ENCODE measurements at places on chromosomes 1 and 21.
A peak's percentile ranks its signal among the peaks of the same experiment; 100 is the strongest.

GRCh38 chr1:230270185-230270558, 156.0 kb downstream of the PGBD5 start:
- DNase-seq = no peak

- no peak for DNase-seq
Observed at GRCh38 chr1:228379666-228380065, 27.0 kb downstream of the TRIM11 start.

DNA sequence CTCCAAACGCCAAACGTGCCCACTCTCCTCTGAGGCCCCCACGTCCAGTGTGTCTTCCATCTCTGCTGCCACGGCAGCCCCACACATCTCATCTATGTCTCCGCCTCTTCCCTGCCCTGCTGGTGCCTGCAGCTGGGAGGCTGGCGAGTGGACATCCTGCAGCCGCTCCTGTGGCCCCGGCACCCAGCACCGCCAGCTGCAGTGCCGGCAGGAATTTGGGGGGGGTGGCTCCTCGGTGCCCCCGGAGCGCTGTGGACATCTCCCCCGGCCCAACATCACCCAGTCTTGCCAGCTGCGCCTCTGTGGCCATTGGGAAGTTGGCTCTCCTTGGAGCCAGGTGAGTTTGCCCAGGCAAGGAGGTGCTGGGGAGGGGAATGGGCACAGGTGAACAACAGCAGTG, 8.6 kb downstream of the ADAMTSL4 start:
- no peak for DNase-seq

DNA sequence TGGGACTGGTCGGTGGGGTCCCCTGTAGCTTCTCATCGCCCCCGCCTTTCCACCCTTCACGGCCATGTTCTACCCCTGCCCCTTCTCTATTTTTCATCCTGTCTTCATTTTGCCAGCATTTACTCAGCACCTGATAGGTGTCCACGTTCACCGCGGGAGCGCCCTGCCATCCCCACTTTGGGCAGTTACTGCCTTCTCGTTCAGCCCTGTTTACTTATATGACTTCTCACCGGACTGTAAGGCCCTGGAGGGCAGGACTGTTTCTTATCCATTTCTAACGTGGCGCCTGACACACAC, 380 bp downstream of the MFN2 start:
- DNase-seq = no peak

DNA sequence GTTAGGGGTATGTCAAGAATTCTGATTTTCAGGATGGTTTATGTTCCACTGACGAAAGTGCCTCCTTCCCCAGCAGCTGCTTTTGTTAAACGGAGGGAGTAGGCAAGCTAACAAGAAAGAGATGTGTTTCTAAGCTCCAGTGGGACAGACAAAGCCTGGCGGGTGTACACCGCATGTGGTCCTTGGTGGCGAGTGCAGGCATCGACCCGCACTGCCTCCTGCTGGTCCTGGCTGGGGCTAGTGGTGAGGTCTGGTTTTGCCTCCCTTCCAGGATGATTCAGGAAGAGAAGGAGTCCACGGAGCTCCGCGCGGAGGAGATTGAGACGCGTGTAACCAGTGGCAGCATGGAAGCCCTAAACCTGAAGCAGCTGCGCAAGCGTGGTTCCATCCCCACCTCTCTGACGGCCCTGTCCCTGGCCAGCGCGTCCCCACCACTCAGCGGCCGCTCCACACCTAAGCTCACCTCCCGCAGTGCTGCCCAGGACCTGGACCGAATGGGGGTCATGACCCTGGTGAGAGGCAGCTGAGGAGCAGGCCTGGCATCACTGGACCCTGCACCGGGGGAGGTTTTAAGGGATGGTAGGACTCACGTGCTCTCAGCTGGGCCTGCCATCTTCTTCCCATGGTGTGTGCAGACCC, 29.0 kb downstream of the PPFIA4 start:
- no peak for DNase-seq

GRCh38 chr1:29235955-29236711, at the start of gene PTPRU:
Gene PTPRU (plus strand): TSS chr1:29236522. CDS start chr1:29236645, 123 bp downstream.
- peak; percentile 49 for DNase-seq

DNA sequence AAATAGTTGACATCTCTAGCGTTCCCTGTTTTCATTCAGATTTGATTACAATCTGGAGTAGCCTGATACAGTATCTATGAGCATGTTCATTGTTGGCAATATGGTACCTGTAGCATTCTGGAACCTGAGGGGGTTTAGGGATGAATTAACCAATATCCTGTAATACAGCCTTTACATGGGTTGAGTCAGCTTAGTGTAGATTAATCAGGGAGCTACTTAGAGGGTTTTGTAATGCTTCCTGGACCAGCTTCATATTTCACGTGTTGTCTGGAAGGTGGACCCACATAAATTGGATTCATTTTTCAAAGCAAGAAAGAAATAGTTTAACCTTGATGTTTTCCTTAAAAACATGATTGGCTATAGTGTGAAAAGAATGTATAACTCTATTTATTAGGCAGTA, 3.6 kb downstream of the OTUD3 start:
- no peak for DNase-seq

- no peak for DNase-seq
Observed at GRCh38 chr1:229088711-229089110, 182.2 kb upstream of the RAB4A start.

GRCh38 chr1:69833536-69833935, 265.8 kb downstream of the LRRC7 start:
- DNase-seq = no peak

DNA sequence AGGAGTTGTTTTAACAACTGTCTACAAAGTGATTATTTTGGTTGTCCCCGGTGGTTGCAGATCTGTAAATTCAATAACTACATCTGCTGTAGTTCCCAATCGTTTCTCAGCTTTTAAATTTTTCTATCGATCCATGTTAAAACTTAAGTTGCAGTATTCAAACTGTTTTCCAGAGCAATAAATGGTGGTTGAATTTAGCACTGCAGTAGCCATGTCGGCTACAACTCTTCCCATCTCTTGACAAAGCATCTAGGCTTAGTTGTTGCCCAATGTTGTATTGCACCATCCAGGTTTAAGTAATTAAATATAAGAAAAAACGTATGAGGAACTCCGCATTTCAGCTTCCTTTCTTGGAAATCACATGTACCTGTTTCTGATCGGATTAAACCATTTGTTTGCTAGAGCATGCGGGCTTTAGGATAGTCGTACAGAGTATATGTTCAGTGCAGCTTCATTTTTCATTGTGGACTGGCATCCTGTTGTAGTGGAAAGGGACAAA, 996 bp downstream of the CNIH4 start:
- no peak for DNase-seq

DNA sequence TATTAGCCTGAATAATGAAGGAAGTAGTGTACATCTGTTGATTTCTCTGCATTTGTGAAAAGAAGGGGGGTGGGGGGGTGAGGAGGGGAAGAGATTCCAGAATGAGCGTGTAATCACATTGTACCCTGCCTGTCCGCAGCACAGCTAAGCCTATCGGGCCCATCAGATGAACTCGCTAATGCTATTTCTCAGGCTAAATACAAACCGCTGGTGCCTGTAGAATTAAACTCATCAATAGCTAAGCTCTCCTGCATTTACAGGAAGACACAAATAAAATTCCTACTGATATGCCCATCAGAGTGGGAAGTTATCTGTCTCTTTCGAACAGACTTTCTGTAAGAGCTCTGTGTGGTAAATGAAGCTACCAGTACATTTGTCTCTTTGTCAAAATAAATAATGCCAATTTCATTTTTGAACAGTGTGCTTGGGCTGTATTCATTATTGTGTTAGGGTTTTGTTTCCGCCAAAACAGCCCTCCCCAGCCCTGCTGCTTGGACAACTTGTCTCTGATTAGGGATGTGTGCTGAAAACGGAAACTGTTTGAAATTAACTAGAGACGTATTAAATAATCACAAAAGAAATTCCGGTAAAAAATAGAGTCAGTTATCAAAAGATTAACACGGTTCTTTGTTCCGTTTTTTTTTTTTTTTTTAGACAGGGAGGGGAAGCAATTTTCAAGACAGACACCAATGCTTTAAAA, 305.4 kb downstream of the TTLL7 start:
- no peak for DNase-seq
